ENCODE measurements at places on chromosomes 12 and 14.

DNA sequence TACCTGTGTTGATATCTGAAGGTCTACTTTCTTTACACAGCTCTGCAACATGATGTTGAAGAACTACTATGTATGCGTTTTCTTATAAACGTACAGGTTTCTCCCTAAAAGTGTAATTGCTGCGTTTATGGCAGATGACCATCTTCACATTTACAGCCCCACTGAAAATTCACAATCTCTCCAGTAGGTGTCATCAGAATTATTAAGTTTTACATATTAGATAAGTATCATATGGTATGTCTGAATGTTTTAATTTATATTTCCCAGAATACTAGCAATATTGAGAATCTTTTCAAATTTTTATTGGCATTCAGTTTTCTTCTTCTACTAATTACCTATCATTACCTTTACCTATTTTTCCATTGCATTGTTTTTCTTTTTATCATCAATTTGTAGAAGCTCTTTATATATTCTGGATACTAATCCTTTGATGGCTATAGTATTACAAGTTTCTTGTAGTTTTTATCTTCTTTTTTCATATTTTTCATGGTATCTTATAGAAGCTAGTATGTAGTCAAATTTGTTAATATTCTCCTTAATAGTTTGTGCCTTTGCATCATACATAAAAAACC, 123.5 kb downstream of the CAPZA3 start:
- no peak for DNase-seq

- DNase-seq, result no peak
Measured at GRCh38 chr12:92065639-92066038, 80.0 kb downstream of the BTG1 start.

GRCh38 chr12:89538897-89539296, 13.1 kb upstream of the POC1B start:
- DNase-seq, result no peak

DNA sequence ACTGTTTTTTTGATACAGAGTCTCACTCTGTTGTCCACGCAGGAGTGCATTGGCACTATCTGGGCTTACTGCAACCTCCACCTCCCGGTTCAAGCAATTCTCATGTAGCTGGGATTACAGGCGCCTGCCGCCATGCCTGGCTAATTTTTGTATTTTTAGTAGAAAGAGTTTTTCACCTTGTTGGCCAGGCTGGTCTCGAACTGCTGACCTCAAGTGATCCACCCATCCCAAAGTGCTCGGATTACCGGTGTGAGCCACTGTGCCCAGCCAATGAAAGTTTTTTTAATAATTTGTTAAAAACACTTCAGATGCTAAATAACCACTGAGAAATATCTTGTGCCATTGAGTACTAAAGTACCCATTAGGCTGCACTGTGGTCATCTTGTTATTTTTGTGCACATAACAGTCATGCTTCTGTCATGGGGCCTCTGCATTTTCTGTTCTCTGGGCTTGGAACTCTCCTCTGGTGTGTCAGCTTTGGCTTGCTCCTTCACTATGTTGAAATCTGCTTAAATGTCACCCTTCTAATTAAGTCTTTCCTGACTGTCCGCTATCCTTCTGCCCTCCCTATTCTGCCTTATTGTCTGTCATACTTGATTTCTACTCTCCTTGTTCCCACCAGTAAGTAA, 105.1 kb downstream of the KTN1 start:
- no peak for DNase-seq

- DNase-seq, result no peak
Measured at GRCh38 chr12:113416091-113416754, 6.0 kb upstream of the SDSL start.

GRCh38 chr12:25971654-25972041, 13.2 kb downstream of the RASSF8 start:
- no peak for DNase-seq

DNA sequence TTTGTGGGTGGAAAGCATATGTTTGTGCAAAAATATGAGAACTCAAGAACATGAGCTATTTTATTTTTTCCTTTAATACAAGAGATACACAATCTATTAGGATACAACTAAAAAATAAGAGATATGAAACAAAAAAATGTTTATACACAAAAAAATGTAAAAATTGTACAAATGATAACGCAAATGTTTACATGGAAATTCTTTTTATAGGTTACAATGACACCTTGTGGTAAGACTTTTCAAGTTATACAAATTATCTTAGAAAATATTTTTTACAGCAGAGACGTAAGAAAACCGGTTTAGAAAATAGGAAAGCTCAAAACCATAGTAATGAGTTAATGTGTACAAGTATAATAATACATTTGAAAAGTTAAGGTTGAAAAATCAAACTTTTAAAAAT, 25.5 kb downstream of the CEP83 start:
- no peak for DNase-seq

DNA sequence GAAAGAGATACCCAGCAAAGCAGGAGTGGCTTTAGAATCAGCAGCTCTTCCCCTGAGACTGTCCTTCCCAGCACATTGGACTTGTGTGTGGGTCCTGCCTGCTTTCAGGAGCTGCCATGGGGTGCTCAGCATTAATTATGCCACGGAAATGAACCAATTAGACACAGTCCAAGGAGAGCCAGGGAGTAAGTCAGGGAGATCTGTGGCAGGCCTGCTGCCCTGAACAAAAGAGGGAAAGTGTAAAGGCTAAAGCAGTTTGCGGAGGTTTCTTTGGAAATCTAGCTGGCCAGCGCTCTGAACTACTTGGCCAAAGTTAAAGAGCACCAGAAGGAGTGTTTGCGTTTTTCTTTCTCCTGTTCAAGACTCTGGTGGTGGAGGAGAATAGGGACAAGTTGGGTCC, 65.7 kb upstream of the SRSF5 start:
- no peak for DNase-seq

- DNase-seq, result no peak
Measured at GRCh38 chr14:79690960-79691359, 520.3 kb downstream of the DIO2 start.

DNA sequence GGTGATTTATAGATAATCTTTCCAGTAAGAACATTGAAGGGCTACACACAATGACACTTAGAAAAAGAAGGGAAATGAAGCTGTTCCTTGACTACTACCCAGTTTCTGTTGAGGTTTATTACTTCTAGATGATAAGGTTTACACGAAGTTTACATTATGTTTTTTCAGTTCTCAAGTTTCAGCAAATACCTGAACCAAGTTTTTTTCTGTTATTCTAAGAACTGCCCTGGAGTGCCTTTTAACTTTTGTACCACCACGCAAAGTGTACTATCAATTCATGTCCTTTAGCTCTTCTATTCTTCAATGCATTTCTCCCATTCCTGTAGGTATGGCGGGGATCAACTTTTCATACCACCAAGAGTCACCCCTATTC, 5.8 kb downstream of the FBXL14 start:
- DNase-seq, result no peak

DNA sequence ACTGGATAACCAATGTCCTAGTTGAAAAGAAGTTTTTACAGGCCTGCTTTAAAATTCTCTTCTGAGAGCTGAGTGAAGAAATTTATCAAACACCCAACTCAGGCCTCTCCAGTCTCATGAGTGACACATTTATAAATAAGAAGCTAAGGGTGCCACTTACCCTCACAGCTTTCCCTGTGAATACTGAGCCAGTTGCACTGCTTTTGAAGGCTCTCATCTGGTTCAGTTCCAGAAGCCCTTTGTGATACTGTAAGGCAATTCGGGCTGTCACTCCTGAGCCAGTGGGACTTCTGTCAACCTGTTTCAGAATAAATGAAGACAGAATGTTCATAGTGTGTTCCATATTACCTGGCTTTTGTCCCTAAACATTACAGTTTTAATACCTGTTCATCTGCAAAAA, 8.5 kb downstream of the L3HYPDH start:
- DNase-seq, result no peak

DNA sequence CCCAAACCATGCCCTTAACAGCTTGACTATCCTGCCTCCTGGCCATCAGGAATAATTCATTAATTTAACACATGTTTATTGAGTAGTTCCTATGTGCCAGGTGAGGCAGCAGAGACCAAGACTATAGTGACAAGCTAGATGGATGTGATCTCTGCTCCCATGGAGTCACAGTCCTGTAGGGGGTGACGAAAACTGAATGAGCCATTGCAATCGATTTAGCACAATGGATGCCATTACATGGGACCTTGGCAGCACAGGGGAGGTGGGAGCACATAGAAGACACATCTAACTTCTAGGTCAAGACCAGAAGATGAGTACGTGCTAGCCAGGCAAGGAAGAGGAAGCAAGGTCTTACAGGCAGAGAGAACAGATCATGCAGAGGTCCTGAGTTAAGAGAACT, 68.7 kb downstream of the NOS1 start:
- DNase-seq, result no peak

DNA sequence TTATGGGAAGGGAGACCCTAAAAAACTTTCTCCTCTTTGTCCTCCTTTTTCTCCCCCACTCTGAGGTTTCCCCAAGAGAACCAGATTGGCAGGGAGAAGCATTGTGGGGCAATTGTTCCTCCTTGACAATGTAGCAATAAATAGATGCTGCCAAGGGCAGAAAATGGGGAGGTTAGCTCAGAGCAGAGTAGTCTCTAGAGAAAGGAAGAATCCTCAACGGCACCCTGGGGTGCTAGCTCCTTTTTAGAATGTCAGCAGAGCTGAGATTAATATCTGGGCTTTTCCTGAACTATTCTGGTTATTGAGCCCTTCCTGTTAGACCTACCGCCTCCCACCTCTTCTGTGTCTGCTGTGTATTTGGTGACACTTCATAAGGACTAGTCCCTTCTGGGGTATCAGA, 4.6 kb upstream of the RPS26 start:
- no peak for DNase-seq

GRCh38 chr12:43277651-43278540, 274.1 kb downstream of the ADAMTS20 start:
- DNase-seq, result no peak

DNA sequence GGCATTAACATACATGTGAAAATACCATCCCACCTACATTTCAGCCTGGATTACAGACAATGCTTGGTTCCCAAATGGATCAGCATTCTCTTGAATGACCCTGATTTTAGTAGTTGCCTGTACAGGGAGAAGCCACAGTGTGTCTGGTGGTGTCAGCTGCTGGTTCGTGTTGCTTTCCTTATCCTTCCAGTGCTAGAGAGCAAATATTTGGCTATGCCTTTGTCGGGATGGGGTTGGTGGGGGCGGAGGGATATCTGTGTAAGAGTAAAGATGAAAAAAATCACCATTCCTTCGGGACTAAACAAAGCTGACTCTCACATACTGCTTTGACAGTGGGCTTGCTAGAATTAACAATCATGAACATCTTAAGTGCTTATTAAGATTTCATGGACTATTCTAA, 96.0 kb downstream of the PTPRR start:
- no peak for DNase-seq

DNA sequence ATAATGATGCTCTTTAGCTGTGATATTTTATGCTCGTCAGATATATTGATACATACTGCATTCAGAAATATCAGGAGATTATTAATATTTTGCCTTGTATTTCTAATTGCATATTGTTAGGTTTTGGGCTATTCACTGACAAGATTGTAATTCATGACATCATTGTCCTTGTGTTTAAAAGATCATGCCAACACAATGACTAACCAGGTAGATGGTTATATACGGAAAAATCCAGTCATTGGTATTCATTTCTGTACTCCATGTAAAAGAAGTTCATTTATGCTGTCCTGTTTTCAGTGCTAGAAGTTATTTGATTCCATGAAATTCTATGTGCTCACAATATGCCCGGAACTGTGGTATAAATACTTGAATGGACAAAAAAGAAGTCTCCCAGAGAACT, 107.5 kb downstream of the KITLG start:
- no peak for DNase-seq

- DNase-seq, result no peak
Measured at GRCh38 chr12:13175499-13175898, 21.0 kb upstream of the EMP1 start.

DNA sequence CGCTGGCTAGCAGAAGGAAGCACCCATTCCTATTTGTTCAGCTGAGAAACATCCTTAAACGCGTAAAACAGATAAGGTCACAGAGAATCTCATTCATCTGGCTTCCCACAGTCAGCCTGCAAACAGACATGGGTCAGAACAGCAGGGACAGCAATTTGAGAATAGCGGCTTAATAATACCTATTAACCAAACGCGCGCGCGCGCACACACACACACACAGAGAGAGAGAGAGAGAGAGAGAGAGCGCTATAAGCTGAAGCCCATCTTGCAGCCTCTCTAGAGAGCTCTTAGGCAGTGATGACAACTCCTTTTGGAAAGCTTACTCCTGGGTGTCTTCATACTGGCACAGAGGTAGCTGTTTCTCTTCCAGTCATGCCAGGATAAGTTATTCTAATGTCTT, 26.4 kb downstream of the TMEM132D start:
- DNase-seq, result no peak

DNA sequence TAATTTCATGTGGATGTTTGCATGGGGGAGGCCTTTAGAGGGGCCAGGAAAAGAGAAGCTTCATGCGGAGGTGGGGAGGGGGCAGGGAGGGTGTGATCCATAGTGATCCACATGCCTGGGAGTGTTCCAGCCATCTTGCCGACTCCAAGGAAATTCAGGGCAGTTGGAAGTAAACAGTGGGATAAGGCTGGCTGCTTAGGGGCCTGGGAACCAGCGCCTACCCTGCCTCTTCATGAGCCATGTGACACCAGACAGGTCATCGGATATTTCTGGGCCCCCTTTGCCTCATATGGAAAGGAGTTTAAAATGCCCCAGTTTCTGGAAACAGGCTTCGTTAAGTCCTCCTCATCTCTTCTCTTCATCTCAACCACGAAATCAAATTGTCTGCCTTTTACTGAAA, 983.2 kb downstream of the BCL11B start:
- DNase-seq, result no peak

GRCh38 chr12:60162988-60163720, 567.3 kb downstream of the SLC16A7 start:
- no peak for DNase-seq

GRCh38 chr12:80862531-80862930, 75.2 kb downstream of the LIN7A start:
- no peak for DNase-seq

DNA sequence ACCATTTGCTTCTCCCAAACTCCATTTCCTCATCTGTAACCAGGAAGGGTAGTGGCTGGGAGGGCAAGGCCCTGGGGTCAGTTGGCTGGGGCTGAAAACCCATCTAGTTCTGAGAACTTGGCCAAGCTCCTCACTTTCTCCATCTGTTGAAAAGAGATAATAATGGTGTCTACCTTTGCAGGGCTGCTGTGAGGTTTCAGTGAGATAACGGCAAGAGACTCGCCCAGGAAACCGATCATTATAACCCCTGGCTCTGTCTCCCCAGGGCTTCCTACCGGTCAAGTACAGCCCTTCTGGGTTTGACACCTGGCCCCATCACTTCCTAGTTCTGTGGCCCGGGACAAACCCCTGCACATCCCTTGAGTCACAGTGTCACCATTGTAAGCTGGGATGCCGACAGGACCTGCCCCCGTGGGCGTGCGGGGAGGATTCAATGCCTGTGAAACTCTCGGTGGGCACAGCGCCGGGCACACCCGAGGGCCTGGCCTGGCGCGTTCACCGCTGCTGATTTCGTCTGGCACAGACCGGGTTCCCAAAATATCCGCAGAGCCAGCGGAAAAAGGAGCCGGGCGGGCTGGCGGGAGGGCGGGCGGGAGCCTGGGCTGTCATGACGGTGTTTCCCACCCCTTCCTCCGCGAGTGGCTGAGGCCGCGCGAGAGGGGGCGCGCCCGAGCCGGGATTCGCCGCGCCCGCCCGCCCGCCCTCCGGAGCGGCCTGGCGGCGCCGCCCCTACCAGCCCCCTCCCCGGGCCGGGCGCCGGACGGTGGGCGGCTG, 4.4 kb downstream of the KMT5A start:
- DNase-seq, result peak; percentile 76

All from activated naive CD4-positive, alpha-beta T cell treated with anti-CD3 and anti-CD28 coated beads, Interleukin-2, amount 50 U/mL, for 16 hours (primary cell).